ENCODE measurements at places on chromosomes 13 and 19.

GRCh38 chr19:58274771-58275201 is 4.0 kb upstream of the ZNF8 start:
- no peak for DNase-seq

GRCh38 chr13:103031332-103031873 is 34.8 kb downstream of the SLC10A2 start:
- no peak for DNase-seq

- no peak for DNase-seq
Measured at GRCh38 chr13:59906413-59907049, 257.2 kb downstream of the DIAPH3 start.

GRCh38 chr13:23811366-23812062 is 77.7 kb downstream of the MIPEP start:
- DNase-seq = no peak

DNA sequence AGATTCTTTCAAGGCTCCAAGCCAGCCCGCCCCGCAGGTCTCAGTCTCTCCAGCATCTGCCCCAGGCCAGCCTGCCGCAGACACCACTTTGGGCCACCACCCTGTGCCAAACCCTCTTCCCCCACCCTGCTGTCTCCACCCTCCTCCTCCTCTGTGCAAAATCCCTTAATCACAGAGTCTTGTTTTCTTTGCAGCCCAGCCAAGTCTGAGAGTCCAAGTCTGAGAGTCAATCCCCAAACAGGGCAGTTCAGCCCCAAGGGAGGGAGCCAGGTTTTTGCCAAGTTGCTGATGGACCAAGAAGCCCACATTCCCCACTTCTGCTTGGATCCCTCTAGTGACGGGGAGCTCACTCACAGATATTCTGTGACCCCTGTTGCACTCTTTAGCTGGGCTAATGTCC is 3.1 kb downstream of the ADAMTS10 start:
- no peak for DNase-seq

- DNase-seq = no peak
Measured at GRCh38 chr13:97448503-97449251, 14.7 kb downstream of the RAP2A start.

DNA sequence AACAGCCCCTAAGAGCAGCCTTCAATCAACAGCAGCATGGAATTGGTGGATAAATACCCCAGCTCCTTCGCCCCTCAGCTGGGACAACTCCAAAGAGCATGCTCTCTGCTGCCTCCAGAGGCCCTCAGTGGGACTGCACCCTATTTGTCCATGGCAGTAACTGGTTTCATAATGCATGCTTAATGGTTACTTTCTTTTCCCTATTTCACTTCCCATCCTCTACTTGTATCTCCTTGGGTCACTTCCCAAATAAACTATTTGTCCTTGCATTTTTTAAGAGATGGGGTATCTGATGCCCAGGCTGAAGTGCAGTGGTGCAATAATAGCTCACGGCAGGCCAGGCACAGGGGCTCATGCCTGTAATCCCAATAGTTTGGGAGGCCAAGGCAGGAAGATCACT is 13.5 kb upstream of the TPM4 start:
- DNase-seq = peak; percentile 85

All from activated CD8-positive, alpha-beta memory T cell treated with anti-CD3 and anti-CD28 coated beads, Interleukin-2, amount 50 U/mL, for 48 hours (primary cell).